Uterus (tissue), 4 donors: ENCODE measurements at places on chromosomes 2 and 18.

- H3K4me3 ChIP-seq: peak within 1 kb of the TSS; percentile 58
- DNase-seq: peak; percentile 74
- H3K4me1 ChIP-seq: no peaks in the 10 kb centered on the region
- H3K36me3 ChIP-seq: no peaks in the 10 kb centered on the region
- peak within 1 kb of the TSS; percentile 76 for H3K27ac ChIP-seq
Observed at GRCh38 chr2:230219419-230220331, at the start of gene SP110. Gene SP110, minus strand, starts transcription at chr2:230219984. Its CDS starts 3,057 bp downstream, at chr2:230216927.

DNA sequence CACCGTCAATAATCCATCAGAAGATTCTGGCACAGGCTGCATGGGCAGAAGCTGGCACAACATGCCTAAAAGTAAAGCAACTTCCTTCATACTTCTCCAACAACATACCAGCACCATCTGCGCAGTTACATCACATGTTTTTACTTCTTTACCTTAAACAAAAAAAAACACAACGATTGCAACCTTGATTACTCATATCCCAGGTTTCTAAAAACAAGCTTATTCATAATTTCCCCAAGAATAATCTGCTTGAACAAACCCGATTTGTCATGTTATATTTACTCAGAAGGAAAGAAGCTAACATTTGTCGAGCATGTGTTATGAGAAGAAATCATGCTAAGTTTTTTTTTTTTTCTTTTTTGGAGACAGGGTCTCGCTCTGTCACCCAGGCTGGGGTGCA lies 54.7 kb downstream of the THADA start:
- H3K27ac ChIP-seq: peak overlapping the region; percentile 49
- no peaks in the 10 kb centered on the region for H3K4me1 ChIP-seq
- no peaks in the 10 kb centered on the region for H3K36me3 ChIP-seq
- H3K27me3 ChIP-seq: no peaks in the 10 kb centered on the region
- H3K4me3 ChIP-seq: no peak overlapping the region

DNA sequence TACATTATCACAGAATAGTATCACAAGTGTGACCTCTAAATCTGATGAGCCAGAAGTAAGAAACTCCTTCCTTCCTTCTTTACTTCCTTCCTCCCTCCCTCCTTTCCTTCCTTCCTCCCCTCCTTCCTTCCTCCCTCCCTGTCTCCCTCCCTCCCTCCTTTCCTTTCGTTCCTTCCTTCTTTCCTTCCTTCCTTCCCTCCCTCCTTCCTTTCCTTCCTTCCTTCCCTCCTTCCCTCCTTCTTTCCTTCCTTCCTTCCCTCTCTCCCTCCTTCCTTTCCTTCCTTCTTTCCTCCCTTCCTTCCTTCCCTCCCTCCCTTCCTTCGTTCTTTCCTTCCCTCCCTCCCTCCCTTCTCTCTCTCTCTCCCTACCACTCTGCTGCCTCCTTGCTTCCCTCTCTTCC lies 359.2 kb downstream of the OSR1 start:
- H3K27ac ChIP-seq: no peak overlapping the region
- H3K27me3 ChIP-seq: no peaks in the 10 kb centered on the region
- DNase-seq: no peak
- H3K36me3 ChIP-seq: no peaks in the 10 kb centered on the region
- no peak overlapping the region for H3K4me3 ChIP-seq

GRCh38 chr2:41886757-41887156 lies 161.1 kb upstream of the PKDCC start:
- H3K27me3 ChIP-seq: no peaks in the 10 kb centered on the region
- no peaks in the 10 kb centered on the region for H3K36me3 ChIP-seq

DNA sequence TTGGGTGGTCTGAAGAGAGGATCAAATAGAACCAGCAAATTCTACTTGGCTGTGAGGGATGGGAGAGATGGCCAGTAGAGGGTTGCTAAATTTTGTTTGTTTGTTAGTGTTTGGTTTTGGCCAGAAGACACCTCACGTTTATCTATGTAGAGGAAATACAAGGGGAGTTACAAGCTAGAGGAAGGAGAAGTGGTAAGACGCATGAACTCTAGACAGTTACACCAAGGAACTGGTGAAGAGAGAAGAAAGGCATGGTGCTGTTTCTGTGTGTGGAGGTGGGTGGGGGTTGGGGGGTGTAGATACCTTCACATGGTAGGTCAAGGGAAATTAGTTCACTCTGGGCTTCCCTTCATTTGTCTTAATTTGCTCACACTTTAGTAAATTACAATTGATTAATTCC lies 25.6 kb downstream of the RASGRP3 start:
- H3K27ac ChIP-seq: no peak overlapping the region
- no peak for DNase-seq
- H3K27me3 ChIP-seq: no peaks in the 10 kb centered on the region
- H3K4me1 ChIP-seq: no peaks in the 10 kb centered on the region
- no peak overlapping the region for H3K4me3 ChIP-seq

GRCh38 chr2:177289824-177290628 lies 25.5 kb upstream of the NFE2L2 start:
- H3K4me1 ChIP-seq: no peaks in the 10 kb centered on the region
- no peak overlapping the region for H3K4me3 ChIP-seq
- no peak for DNase-seq
- no peaks in the 10 kb centered on the region for H3K27me3 ChIP-seq

DNA sequence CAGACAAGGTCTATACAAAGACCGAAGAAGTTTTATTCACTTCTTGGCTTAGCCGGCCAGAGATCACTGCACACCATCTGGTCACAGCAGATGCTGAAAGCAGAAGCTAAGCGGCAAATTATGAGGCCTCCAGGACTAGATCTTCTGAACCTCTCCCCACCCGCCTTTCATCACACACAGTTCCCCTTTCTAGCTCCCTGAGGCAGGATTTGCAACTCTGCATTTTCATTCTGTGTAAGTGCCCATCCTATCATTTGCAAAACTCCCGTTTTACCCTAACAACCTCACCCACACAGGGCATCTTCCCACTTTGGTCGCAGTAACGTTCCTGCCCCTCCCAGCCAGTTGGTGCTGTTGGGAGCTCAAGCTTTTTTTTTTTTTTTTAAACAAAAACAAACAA lies 3.1 kb upstream of the MOB1A start:
- no peaks in the 10 kb centered on the region for H3K27me3 ChIP-seq
- no peaks in the 10 kb centered on the region for H3K36me3 ChIP-seq
- H3K4me3 ChIP-seq: no peak overlapping the region

DNA sequence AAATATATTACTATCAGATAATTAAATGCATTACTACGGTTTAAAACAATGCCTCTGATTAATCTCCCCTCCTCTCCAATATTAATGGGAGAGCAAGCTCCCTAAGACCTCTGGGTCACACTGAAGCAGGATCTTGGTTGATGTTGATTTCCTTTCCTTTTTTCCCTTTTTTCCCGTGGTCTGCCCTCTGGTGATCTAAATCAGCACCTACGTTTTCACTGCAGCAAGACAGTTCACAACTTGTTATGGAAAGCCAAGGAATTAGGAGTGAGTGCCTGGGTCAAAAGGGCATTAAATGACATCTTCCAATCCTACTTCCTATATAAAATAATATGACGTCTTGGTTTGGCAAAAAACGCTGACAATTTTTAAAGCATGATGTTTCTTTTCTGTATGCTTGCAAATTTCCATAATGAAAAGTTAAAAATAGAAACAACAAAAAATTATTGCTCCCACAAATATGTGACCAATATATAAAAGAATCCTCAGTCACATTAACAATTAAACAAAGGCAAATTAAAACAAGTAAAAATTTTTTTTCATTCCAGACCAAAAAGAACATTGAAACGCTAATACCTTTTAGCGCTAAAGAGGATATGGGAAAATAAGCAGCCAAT lies 7.9 kb upstream of the CFAP36 start:
- no peaks in the 10 kb centered on the region for H3K27me3 ChIP-seq
- DNase-seq: no peak
- no peaks in the 10 kb centered on the region for H3K36me3 ChIP-seq
- H3K4me1 ChIP-seq: no peaks in the 10 kb centered on the region
- no peak overlapping the region for H3K27ac ChIP-seq

- H3K4me1 ChIP-seq: no peaks in the 10 kb centered on the region
- H3K27ac ChIP-seq: no peak overlapping the region
- no peaks in the 10 kb centered on the region for H3K36me3 ChIP-seq
- H3K4me3 ChIP-seq: no peak overlapping the region
- no peak for DNase-seq
- no peaks in the 10 kb centered on the region for H3K27me3 ChIP-seq
Observed at GRCh38 chr2:74749432-74749831, 84.5 kb upstream of the HK2 start.
